ENCODE measurements at places on chromosomes 6 and 20. TPM values are rescaled to one million over a fixed set of nuclear protein-coding genes. Genes with fewer than 3 reads are reported as not detected.

GRCh38 chr20:43432498-43432897 is 25.2 kb upstream of the SRSF6 start:
- DNase-seq: no peak

The TMEM217 gene
- total RNA-seq: 3.4 TPM

The ENPP1 gene
- total RNA-seq: 64.0 TPM

The GLP1R gene
- total RNA-seq: 2.6 TPM

DNA sequence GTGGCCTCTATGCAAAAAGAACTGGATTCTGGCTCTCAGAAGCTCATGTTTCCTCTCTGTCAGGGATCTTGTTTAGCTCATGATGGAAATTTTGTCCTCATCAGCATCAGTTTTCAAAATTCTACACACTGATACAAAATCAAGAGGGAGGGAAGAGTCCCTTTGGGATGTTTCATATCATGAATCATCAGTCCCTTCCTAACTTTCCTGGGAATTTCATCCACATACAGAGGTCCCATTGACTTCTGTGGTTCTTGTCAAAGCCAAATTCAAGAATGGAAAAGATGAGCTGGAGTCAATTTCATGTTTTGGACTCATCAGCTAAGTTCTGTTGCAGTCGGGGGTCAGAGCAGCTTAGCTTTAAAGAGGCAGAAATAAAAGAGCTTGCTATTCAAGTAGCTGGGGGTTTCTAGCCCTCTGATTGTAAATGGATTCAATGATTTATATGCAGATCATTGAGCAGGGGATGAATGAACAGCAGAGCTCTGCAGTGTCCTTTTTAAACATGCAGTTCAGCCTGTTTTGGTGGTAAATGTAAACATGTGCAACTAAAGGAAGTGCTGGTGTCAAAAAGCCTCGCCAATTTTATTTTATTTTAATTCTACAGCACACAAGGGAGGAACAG is 21.3 kb upstream of the TMEM14A start:
- DNase-seq: peak; percentile 43

The KIZ gene
- total RNA-seq: 20.9 TPM

- DNase-seq: no peak
Observed at GRCh38 chr20:18092890-18093289, 35.2 kb upstream of the OVOL2 start.

GRCh38 chr6:736657-737446 is 43.9 kb upstream of the EXOC2 start:
- DNase-seq: no peak

DNA sequence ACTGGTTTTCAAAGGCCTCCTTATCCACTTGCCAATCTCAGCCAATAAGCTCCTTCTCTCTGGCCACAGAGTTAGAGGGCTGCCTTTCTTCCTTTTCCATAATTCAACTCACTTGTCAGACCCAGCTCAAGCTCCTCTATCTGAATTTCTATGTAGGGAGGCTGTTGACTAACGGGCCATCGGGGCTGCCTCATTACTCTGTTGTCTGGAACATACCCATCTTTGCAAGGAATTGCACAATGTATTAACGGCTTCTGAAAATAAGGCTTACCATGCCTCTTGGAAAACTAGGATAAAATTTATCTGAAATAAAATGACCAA is 28.5 kb upstream of the KIF6 start:
- peak; percentile 91 for DNase-seq

GRCh38 chr6:145480024-145480423 is 255.3 kb downstream of the EPM2A start:
- DNase-seq: no peak

DNA sequence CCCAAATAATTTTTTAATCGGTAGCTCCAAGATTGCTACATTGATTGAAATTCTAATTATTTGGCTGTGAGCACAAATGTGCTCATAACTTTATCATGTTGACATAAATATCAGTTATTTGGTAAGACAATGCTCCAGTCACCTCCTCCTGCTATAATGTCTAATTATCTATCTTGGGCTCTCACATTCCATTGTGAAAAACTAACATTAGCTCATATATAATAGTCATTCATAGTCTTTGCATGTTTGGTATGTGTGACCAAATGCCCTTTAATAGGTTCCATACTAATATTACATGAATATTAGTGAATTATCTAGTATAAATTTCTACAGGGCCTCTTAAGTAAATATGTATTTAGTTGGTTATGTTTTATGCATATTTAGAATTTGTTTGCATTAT is 185.6 kb upstream of the MCHR2 start:
- DNase-seq: no peak

The CTCFL gene
- total RNA-seq: 2.6 TPM

DNA sequence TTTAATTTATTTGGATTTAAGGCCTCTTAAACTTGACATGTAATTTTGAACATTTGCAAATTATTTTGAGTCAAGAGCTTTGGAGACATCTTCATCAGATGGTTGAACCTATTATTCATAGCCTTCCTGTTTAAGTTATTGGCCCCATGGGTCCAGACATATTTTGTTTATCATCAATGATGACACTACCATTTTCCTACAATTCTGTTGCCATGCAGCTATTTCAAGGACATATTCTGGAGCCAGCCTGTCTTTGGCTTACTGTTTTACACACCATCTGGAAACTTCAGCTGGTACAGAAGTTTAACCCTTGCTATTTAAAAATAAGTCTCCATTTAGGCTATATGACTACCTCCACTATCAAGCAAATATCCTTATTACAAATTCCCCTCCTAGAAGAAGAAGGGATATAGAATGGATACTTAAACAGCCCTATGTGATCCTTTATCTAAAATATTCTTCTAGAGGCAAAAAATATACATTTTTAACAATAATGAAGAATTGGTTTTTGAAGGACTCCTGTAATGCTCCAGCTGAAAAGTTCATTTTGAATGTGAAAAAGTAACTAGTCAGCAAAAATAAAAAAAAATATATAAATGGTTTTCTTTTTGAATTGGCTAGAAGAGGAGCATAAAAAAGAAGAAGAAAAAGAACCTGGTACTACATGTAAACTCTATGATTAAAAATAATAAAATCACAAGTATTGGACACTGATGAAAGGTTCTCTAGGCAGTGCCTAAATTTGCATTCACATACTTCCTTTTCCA is 544.0 kb upstream of the HS3ST5 start:
- no peak for DNase-seq

Measured in umbilical cord (tissue), 2 donors.